ENCODE measurements at places on chromosomes 5 and 9.

DNA sequence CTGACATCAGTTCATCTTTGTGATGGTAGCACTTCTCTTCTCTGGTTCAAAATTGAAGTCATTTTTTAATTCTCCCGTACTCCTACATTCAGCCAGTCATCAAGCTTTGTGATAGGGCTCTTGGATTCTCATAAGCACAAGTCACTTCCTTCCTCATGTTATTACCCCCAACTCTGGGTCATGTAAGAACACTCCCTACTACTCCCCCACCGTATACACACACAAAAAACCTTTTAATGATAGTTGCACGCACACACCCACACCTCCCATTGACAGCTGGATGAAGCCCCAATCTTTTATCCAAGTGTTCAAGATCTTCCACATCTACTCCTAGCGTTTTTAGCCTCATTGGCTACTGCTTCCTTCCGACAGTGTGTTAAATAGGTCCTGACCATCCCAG, 16.8 kb downstream of the KDM3B start:
- peaks cover 12% of the 10 kb centered on the region for H3K36me3 ChIP-seq
- no peak overlapping the region for H3K4me3 ChIP-seq
- H3K4me1 ChIP-seq: peaks cover 31% of the 10 kb centered on the region

DNA sequence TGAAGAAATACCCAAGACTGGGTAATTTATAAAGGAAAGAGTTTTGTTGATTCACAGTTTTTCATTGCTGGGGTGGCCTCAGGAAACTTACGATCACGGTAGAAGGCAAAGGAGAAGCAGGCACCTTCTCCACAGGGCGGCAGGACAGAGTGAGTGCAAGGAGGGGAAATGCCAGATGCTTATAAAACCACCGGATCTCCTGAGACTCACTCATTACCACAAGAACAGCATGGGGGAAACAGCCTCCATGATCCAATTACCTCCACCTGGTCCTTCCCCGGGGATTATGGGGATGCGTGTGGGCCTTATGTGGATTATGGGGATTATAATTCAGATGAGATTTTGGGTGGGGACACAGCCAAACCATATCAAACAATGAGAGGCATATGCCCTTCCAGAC, 18.5 kb upstream of the RORB start:
- no peak overlapping the region for H3K27ac ChIP-seq
- no peak overlapping the region for H3K4me3 ChIP-seq
- DNase-seq: no peak

GRCh38 chr5:91898898-91899297, 515.8 kb upstream of the ARRDC3 start:
- H3K27me3 ChIP-seq: no peaks in the 10 kb centered on the region
- H3K36me3 ChIP-seq: no peaks in the 10 kb centered on the region
- no peak overlapping the region for H3K27ac ChIP-seq

DNA sequence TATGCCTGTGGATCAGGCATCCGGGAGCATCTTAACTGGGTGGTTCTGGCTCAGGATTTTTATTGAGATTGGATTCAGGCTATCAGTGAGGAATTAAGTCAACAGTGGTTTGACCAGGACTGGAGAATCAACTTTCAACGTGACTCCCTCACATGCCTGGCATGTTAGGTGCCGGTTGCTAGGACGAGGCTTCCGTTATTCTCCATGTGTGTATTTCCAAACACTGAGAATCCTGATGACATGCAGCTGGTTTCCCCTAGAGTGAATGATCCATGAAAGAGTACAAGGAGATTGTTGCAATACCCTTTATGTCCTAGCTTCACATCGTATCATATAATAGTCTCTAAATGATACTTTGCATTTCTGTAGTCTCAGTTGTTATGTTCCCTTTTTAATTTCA, 529.2 kb downstream of the ANXA1 start:
- no peak overlapping the region for H3K27ac ChIP-seq
- no peaks in the 10 kb centered on the region for H3K36me3 ChIP-seq
- no peak overlapping the region for H3K4me3 ChIP-seq
- no peaks in the 10 kb centered on the region for H3K4me1 ChIP-seq
- no peak for DNase-seq

GRCh38 chr9:109448223-109448622, 49.9 kb downstream of the PTPN3 start:
- no peak overlapping the region for H3K4me3 ChIP-seq
- no peaks in the 10 kb centered on the region for H3K36me3 ChIP-seq
- no peak for DNase-seq
- H3K27me3 ChIP-seq: peaks cover 16% of the 10 kb centered on the region
- no peak overlapping the region for H3K27ac ChIP-seq
- H3K4me1 ChIP-seq: no peaks in the 10 kb centered on the region

GRCh38 chr5:165029099-165029870, 1523.9 kb downstream of the MAT2B start:
- H3K4me3 ChIP-seq: no peak overlapping the region
- DNase-seq: no peak
- H3K36me3 ChIP-seq: no peaks in the 10 kb centered on the region
- H3K27me3 ChIP-seq: no peaks in the 10 kb centered on the region
- no peak overlapping the region for H3K27ac ChIP-seq

DNA sequence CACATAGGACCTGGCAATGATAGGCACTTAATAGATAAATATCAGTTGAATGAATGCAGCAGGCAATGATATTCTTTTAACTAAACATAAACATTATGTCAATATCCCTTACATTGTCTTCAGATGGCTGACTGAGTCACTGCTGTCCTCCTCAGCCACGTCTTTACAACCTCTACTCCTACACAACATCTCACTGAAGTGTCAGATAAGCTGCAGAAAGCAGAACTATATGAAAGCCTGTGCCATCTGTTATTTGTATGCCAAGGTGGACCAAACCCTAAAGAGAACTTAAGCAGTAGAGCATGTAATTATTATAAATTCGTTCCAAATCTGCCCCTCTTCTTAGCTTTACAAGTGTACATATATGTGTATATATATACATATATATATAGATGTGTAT, 271.2 kb downstream of the RASEF start:
- H3K4me1 ChIP-seq: no peaks in the 10 kb centered on the region
- no peaks in the 10 kb centered on the region for H3K36me3 ChIP-seq
- H3K27me3 ChIP-seq: no peaks in the 10 kb centered on the region
- no peak for DNase-seq
- H3K4me3 ChIP-seq: no peak overlapping the region
- no peak overlapping the region for H3K27ac ChIP-seq

GRCh38 chr9:96484521-96484931, 34.6 kb downstream of the HABP4 start:
- H3K27ac ChIP-seq: no peak overlapping the region
- peaks cover 8% of the 10 kb centered on the region for H3K4me1 ChIP-seq
- no peak overlapping the region for H3K4me3 ChIP-seq
- H3K27me3 ChIP-seq: no peaks in the 10 kb centered on the region
- H3K36me3 ChIP-seq: peaks cover 19% of the 10 kb centered on the region

DNA sequence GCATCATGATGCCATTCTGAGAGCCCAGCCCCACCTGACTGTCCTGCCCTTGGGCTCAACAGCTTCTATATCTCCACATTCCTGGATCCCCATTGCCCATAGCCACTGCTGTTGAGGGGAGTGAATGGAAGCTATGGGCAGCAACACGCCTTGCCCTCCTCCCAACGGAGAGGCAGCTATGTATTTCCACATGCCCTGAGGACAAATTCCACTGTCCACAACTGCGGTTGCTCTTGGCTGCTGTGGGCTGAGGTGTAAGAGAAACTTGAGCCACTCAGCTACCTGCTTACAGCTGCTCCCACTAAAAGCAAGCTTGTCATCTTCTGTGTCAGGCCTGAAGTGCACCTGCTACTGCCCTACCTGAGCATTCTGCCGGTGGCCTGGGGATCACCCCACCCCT, 222.9 kb downstream of the PSAT1 start:
- H3K36me3 ChIP-seq: no peaks in the 10 kb centered on the region
- no peaks in the 10 kb centered on the region for H3K4me1 ChIP-seq
- peaks cover 2% of the 10 kb centered on the region for H3K27me3 ChIP-seq
- H3K4me3 ChIP-seq: no peak overlapping the region
- DNase-seq: no peak
- no peak overlapping the region for H3K27ac ChIP-seq
